ENCODE measurements at places on chromosomes 5 and 9. TPM values are rescaled to one million over a fixed set of nuclear protein-coding genes. Genes with fewer than 3 reads are reported as not detected.

Gene KCTD16
- 0.18 TPM for total RNA-seq

Gene PIP5K1B
- total RNA-seq, result 13.8 TPM

DNA sequence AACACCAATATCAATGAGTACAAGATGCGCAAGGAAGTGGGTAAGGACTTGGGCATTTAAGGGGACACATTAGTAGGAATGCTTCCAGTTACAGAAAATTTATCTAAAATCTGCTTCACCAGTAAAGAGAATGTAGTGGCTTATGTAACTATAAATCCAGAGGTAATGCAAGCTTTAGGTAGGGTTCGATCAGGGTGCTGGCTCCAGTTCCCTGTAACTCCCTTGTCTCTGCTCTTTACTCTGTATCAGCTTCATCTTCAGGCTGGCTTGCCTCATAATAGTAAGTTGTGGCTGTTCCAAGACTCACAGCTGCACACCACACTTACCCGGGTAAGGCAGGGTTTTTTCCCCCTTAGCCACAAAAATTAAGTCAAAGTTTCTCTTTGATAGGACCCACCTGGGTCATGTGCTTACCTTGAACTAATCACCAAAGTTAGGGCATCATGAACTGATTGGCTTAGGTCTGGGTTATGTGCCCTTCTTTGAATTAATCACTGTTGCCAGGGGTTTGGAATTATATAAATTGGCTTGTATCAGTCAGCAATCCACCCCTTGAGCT, 35.5 kb downstream of the ARHGEF37 start:
- no peak for DNase-seq

Gene ORM2
- not detected for total RNA-seq

GRCh38 chr5:152061095-152061494, 136.4 kb upstream of the GLRA1 start:
- no peak for DNase-seq

Gene HTR4
- total RNA-seq, result not detected

GRCh38 chr9:34825775-34826174, 115.8 kb upstream of the CCL21 start:
- no peak for DNase-seq

DNA sequence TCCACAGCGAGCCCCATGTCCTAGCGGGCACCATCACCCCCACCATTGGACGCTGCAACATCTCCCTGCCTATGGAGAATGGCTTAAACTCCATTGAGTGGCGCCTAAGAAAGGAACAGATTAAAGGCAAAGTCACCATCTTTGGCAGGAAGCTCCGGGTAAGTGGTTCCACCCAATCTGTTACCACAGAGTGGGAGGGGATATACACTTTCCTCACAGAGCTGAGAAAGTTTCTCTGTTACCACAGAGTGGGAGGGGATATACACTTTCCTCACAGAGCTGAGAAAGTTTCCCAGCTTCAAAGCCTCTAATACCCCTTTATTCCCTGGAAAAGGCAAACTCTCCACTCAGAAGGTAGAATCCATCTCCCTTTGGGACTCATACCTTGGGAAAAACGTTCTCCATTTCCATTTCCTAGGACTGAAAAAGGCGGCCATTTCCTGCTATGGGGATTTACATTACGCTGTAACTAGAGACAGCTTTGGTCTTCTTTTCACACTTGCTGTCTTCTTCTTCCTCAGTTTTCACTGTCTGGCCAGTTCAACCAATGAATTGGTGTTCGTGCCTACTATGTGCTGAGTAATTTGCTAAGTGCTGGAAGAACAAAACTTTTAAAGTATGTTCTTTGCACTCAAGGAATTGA, 63.4 kb upstream of the WWC1 start:
- DNase-seq, result no peak

Gene C5orf58
- total RNA-seq, result not detected

Gene SLC34A1
- not detected for total RNA-seq

- DNase-seq, result no peak
Measured at GRCh38 chr9:129656795-129657390, 8.6 kb upstream of the PRRX2 start.

DNA sequence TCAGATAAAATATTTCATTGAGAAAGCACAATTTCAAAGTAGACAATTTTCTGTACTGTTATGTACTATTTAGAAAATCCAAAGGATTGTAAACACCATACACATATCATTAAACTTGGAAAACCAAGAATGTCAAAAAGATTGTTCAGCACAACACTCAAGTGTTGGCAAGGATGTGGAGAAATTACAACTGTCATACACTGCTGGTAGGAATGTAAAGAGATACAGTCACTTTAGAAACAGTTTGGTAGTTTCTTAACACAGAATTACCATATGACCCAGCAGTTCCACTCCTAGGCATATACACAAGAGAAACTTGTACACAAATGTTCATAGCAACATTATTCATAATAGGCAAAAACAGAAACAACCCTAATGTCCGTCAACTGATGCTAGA, 71.2 kb downstream of the OR2K2 start:
- DNase-seq, result no peak

Gene TAS2R1
- total RNA-seq, result not detected

- DNase-seq, result no peak
Measured at GRCh38 chr9:133814586-133815208, 76.5 kb upstream of the SARDH start.

- DNase-seq, result no peak
Measured at GRCh38 chr5:1423901-1424603, 21.2 kb downstream of the SLC6A3 start.

DNA sequence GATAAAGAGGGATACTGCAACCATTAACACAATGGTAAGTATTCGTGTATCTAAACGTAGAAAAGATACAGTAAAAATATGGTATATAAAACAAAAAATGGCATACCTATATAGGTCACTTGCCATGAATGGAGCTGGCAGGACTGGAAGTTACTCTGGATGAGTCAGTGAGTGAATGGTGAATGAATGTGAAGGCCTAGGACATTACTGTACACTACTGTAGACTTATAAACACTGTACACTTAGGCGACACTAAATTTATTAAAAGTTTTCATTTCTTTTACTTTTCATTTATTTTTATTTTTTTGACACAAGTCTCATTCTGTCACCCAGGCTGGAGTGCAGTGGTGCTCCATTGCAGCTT, 14.1 kb downstream of the TDRD7 start:
- DNase-seq, result no peak

Gene TRIM7
- 3.0 TPM for total RNA-seq

Gene NDUFAF2
- 24.9 TPM for total RNA-seq

Gene PPP2R2B
- total RNA-seq, result 25.9 TPM

GRCh38 chr5:112143690-112144089, 275.4 kb downstream of the EPB41L4A start:
- no peak for DNase-seq

Gene PCDHGB3
- total RNA-seq, result 3.2 TPM

Gene SPARC
- total RNA-seq, result 483 TPM

DNA sequence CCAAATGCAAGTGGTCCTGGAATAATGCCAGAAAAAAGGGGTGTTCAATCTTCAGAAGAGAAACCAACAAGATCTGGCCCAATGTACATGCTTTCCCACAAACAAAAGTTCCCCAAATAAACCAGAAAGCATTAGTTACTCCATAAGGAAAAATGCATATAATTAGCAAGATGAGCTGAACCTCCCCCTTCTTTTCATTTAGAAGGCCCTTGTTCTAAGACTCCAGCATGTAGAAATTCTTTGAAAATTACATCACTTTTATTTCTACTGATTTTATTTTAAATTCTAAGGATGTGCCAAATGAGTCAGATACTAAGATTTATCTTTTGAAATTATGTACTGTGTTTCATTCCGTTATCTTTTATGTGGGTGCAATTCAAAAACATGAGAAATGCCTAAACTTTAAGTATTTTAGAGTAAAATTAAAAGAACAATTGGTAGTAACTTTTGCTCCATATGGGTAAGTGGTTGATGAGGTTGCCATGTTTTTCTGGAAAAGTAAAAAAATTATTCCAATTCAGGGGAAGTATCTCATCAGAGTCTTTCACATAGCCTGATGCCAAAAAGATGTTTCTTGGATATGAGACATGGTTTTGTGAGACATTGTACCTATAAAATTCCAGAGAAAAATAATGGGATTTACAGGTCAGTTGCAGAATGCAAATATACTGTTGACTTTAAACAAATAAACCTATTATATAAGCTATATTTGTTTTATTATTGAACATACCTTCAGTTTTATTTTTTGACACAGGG, 106.5 kb upstream of the CCDC112 start:
- DNase-seq, result no peak

- no peak for DNase-seq
Measured at GRCh38 chr9:22120159-22120549, 111.0 kb upstream of the CDKN2B start.

Gene FGF1
- not detected for total RNA-seq

GRCh38 chr5:106172681-106173532, 1497.8 kb downstream of the EFNA5 start:
- DNase-seq, result no peak

DNA sequence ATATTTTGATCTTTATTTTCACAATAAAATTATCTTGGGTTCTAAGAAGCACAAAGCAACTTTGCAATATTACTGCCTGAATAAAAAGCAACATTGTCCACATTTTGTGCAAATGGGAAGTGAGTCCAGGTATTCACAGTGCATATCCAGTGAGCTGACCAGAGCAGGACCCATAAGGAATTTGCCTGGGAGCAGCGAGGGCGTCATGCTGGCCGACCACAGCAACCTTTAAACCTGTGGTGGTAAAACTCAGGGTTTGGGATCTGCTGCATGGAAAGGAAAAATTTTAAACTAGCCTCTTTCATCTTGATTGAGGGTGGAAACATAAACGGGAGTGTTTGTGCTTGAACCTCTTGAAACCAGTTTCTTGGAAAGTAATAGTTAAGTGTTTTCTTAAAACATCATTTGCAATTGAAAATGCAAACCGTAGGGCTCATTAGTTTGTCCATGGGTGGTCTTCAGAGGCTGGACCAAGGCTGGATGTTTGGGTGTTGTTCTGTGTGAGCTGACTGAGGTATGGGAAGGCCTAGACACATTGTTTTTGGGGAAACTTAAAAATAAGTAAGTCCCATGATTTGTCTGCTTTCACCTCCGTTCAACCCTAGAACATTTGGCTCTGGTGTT, 85.0 kb upstream of the ANKH start:
- no peak for DNase-seq

Gene IFNK
- not detected for total RNA-seq

DNA sequence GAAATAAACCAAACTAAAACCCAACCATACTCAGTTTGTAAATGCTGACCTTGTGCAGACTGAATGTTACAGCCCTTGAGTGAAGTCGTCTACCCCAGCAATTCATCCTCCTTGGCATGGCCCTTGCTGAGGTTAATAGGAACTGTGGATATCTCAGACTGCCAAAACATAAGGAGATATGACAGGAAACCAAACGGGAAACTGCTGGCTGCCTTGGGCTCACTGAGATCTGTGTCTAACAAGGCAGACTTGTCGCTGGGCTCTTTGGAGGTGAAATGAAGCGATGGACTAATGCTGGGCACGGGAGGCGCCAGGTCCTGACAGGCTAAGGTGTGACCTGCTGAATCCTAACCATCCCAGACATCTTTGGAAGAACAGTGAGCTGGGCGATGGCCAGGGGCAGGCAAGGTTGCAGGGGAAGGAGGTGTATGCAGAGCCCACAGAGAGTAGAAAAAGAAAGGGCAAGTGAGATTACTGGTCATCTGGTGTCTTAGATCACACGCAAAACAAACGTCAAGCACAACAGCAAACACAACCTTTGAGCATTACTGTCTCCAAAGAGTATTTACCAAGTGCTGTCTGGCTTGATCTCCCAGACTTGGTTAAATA, 44.6 kb upstream of the ALDH1A1 start:
- no peak for DNase-seq

GRCh38 chr9:127977884-127978647, 2.7 kb downstream of the EEIG1 start:
- no peak for DNase-seq

Measured in ureter (tissue), 1 donor.